RPMI7951 (cell line): ENCODE measurements at places on chromosomes 13 and 19. TPM values are rescaled to one million over a fixed set of nuclear protein-coding genes. Genes with fewer than 3 reads are reported as not detected.

DNA sequence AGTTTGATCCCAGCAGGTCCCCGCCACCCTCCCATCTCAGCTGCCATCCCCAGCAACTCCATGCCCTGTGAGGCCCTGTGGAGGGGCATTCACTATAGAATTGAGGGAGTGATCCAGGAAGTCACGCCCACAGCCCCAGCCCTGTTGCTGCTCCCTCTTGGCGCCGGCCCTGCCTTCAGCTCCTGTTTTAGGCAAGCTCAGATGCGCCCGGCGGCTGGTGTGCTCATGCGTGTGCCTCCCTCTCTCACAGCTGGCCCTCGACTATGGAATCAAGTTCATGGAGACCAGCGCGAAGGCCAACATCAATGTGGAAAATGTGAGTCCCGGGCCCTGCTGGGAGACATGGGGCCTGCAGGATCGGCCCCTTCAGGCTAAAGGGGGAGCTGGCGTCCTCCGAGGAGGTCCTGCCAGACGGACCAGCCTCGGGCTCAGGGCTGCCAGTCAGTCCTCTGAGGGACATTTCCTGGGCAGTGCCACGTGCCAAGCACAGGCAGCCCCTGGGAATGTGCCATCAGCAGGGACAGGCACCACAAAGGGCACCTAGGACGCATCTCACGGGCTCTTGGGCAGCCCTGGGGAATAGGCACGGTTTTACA is 15.6 kb upstream of the HSH2D start:
- no peak for DNase-seq

GRCh38 chr19:10009714-10010224 is 535 bp downstream of the COL5A3 start:
- no peak for DNase-seq

DNA sequence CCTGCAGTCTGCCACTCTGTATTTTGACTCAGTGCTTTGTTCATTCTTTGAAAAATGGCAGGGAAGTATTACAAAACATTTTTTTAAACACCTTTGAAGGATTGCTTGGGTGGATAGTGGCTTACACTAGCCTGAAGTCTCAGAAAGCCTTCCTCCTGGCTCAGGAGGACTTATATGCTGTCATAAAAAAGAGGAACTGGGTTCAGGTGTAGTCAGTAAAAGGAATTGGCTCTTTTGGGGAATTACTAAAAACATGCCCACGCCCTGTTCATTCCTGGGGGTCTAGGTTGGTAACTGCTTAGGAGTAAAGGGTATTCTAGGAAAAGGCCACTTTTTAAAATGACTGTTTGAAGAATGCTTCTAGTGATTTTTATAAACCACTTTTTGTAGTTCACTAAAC is 186.9 kb downstream of the SHISA2 start:
- DNase-seq: no peak

DNA sequence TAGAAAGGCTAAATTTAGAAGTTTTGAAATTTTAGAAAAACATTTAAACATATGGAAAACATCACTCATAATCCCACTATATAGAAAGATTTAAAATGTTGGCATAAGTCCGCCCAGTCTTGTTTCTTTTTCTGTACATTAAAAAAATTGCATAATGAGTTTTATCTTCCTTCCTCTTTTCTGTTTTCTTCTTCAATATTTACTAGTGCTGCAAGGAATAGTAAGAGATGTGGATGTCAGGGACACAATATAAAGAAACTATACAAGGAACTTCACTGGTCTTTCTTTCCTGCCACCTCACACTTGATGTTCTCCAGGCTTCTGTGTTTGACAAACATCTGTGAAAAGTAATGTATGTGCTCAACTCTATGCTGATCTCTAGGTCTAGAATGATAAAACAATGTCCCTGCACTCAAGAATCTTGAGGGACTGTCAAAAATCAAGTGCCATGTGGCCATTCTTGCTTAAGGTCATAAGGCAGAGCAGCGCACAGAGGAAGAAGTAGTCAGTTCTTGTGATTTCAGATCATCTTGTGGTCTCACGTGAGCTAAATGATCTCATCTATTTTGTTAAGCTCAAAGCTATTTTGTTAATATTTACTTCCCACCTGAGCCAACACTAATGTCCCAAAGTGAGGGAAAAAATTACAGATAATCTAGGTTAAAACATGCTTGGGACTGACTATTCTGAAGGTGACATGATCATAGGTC is 186.9 kb upstream of the OBI1 start:
- DNase-seq: no peak

- peak; percentile 63 for DNase-seq
Measured at GRCh38 chr13:110391273-110391672, 84.2 kb downstream of the COL4A2 start.

DNA sequence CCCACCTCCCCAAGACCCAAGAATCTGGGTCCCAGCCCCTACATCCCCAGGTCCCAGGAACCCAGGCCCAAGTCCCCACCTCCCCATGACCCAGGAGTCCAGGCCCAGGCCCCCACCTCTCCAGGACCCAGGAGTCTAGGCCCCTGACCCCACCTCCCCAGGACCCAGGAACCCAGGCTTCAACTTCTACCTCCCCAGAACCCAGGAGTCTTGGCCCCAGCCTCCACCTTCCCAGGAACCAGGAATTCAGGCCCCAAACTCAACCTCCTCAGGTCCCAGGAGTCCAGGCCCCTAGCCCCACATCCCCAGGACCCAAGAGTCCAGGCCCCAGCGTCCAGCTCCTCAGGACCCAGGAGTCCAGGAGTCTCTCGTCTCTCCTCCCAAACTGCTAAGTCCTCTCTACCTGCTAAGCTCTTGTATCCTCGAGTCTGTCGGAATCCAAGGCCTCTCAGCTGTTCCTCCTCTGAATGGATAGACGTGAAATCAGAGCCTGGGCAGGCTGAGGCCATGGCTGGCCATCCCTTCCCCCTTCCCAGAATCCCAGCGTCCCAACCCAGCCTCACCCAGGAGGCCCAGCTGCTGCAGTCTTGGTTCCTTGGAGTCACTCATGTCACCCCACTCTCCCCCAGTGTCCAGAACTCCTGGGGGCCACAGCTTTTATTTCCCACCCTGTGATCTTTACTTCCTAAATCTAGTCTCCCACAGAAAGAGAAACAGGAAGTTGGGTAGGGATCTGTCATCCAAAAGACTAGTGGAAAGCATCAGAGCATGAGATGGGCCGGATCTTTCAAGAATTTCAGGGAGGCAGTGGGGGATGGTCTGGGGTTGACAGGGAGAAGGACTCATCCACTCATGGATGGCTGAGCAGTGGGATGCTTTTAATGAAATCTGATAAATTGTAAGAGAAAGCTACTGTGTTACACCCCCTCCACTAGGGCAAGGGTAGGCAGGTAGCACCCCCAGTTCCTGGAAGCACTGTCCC is at the start of gene CD209:
Gene CD209, minus strand, starts transcription at position 632 of the 982 bp plus-strand sequence. Its CDS starts 23 bp downstream, at position 609.
- no peak for DNase-seq

DNA sequence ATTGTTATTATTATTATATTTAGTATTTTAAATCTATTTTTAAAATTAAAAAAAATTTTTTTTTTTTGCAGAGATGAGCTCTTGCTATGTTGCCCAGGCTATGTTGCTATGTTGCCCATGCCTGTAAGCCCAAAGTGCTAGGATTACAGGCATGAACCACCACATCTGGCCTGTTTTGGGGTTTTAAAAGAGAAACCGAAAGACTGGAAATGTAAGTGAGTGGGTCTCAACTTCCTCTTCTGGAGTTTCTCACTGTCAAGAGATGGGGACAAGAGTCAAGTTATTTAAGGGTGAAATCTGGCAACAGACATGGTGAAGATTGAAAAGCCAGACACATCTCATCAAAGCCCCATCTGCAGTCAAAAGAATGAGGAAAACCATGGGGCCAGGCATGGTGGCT is 4.2 kb upstream of the OR7G3 start:
- peak; percentile 26 for DNase-seq

DNA sequence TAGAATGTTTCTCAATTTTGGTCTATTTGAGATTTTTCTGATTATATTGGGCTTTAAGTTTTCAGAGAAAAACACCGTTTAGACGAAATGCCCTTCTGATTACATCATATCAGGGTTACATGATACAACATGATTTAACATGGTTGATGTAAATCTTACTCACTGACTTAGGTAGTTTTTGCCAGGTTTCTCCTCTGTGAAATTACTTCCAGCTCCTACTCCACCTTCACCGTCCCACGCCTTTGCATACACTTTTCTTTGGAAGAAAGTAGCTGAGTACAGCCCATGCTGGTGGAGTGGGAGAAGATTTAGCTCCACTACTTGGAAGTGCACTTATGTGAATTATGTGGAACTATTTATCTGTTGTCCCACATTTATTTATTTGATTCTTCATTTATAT is 433.2 kb upstream of the KLHL1 start:
- DNase-seq: no peak

DNA sequence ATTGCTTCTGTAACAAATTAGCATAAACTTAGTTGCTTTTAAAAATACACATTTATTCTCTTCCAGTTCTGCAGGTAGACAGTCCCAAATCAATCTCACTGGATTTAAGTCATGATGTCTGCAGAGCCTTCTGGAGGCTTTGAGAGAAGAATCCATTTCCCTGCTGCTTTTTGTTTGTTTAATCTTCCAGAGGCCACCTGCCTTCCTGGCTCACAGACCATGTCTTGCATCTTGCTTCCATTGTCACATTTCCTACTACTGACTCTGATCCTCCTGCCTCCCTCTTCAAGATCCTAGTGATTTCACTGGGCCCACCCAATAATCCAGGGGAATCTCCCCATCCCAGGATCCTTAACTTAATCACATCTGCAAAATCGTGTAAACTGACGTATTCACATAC is 473.3 kb downstream of the ITGBL1 start:
- DNase-seq: no peak

The FCAR gene
- not detected in 2 replicates for total RNA-seq

The PRR19 gene
- total RNA-seq: 1.8 and 2.9 TPM in 2 replicates

The FGF9 gene
- total RNA-seq: not detected in 2 replicates

The LENG9 gene
- total RNA-seq: 0.88 and 1.4 TPM in 2 replicates

The GPC5 gene
- not detected in 2 replicates for total RNA-seq

The IQCN gene
- total RNA-seq: 0.29 and 0.36 TPM in 2 replicates
